ENCODE measurements at places on chromosomes 1 and 21.

- no peak for DNase-seq
These were observed 120.8 kb upstream of the BMP8A start for GRCh38 chr1:39370602-39371001.

GRCh38 chr1:78072216-78072615 lies 26.4 kb downstream of the GIPC2 start:
- DNase-seq, result no peak

DNA sequence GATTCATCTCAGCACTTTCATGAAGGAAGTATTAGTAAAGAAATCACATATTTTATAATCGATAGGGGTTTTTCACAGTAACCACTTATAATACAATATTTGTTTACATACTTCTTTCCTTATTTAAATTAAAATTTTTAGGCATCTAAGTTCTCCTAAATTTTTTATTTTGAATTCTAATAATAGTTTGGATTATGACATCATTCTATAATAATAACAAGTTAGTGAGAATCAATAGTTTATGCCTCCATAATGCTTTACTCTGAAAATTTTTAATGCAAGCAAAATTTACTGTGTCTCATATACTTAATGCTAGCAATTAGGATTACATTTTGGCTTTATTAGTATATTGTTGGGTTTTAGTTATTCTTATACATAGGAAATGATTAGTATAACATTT lies 252.2 kb downstream of the ZP4 start:
- no peak for DNase-seq

DNA sequence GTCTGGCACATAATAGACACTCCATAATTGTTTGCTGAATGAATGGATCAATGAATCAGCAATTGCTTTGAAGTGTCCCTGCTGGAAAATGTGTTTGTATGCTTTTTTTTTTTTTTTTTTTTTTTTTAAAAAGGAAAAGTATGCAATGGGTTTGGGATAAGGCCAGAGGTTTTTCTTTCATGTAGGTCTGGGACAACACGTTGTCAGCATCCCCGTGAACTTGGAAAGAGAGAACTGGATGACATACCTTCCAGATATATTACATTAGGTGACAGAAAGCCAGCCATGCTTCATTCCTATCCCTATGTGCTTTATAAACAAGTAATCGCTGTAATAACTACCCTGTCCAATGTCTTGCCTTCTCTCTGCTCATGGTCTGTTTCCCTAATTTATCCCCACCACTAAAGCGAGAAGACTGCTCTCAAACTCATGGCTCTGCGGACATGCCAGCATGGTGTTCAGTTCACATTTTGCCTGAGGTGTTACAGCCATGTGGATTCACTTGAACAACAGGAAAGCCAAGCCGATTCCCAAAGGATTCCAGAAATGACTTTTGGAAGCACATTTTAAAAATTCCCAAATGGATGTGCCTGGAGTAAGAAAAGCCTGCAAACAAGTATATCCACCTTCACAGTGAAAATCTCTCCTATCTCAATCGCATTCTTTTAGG lies 34.8 kb upstream of the GREM2 start:
- DNase-seq, result no peak
